ENCODE measurements at places on chromosomes 3 and 15. TPM values are rescaled to one million over a fixed set of nuclear protein-coding genes. Genes with fewer than 3 reads are reported as not detected.

PLCH1 gene
- 12.1 TPM for polyA plus RNA-seq

ATP2B2 gene
- polyA plus RNA-seq: 79.0 TPM

DNAH12 gene
- 5.9 TPM for polyA plus RNA-seq

GRCh38 chr3:195212033-195212748, 58.8 kb downstream of the XXYLT1 start:
- no peak for DNase-seq

DNA sequence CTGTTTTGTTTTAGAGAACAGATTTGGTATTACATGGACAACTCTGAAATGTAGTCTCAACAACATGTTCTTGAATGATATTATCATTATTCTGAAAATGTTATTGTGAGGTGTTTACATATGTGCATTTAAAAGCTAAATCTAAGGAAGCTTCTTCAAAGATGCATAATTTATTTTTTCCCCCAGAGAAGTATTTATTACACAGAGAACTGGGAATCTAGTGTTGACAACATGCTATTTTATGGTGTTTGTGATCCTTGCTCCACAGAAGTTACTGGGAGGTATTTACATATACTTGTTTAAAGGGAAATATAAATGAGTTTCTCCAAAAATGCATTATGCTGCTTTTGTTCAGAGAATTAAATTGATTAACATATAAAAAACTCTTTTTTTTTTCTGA, 18.3 kb upstream of the TUBGCP5 start:
- DNase-seq: no peak

DNA sequence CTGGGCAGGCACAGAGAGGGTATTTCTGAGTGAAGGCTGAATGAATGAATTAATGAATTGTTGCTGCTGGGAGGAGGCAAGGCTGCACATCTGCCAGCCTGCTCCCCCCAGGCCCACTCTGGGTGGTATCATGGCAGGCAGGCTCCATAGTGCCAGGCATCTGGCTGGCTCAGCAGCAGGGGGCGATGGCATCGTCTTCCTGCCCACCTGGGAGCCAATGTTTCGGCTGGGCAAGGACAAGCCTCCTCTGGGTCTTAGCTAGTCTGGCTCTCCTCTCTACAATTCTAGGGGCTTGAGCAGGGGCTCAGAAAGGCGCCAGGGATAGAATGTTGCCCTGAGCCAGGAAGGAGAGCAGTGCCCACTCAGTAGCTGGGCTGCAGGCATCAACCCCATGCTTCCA, 1.7 kb upstream of the TLR9 start:
- no peak for DNase-seq

GRCh38 chr15:88453651-88454050, 13.5 kb downstream of the MRPL46 start:
- no peak for DNase-seq

DNA sequence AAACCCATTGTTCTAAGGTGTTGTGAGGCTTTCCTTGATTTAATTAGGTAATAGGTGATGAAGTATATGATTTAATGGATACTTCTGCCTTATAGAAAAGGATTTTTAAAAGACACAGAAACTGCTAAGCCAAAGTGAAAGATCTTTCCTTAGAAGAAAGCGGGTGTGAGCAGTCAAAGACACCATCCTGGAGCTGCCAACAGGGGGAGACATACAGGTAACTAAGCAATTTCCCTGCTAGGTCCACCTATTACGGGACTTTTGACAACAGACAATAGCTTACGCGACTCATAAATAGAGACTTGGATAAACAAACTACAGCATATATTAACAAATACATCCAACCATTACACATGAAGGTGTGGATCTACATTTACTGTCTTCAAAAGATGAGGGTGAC, 669.5 kb downstream of the SQOR start:
- DNase-seq: no peak
